Fibroblast of pulmonary artery (primary cell): ENCODE measurements at places on chromosomes 16 and 17.

GRCh38 chr16:67931712-67932461 is at the start of gene CTRL:
Gene CTRL (minus strand): TSS chr16:67931862. CDS start chr16:67931852, 10 bp downstream.
- DNase-seq, result no peak

DNA sequence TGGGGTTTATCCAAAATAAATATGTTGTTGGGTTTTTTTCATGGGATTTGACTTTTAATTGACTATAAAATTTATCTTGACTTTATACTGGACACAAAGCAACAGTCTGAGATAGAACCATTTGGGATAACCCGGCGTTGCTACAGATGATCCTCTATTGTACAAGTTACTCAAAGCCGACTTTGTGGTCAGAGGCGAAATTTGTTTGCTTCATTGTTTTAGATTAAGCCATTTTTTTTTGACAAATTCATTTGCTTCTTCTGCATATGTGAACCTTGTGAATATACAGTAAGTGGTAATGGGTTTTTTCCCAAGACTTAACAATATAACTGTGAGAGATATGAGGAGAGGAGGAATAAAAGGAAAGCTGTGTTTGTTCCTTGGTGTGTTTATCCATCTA is 11.8 kb downstream of the MYO1D start:
- no peak for DNase-seq

- peak; percentile 40 for DNase-seq
Observed at GRCh38 chr16:86455116-86455515, 55.2 kb upstream of the FOXF1 start.

- no peak for DNase-seq
Observed at GRCh38 chr16:27414788-27415431, 12.9 kb downstream of the IL21R start.

- no peak for DNase-seq
Observed at GRCh38 chr17:81533339-81534141, 5.4 kb downstream of the FSCN2 start.

- DNase-seq, result peak; percentile 47
Observed at GRCh38 chr17:6413065-6413464, 21.9 kb downstream of the AIPL1 start.

GRCh38 chr17:34347063-34347462 is 9.2 kb upstream of the CCL13 start:
- no peak for DNase-seq

DNA sequence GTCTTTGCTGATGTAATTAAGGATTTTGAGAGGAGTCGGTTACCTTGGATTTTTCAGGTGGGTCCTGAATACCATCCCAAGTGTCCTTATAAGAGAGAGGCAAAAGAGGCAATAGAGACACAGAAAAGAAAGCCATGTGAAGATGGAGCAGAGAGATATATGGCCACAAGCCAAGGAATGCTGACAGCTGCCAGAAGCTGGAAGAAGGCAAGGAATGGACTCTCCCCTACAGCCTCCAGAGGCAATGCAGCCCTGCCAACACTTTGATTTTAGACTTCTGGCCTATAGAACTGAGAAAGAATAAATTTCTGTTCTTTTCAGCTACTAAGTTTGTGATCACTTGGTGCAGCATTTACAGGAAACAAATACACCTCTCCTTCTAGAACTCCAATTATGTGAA is 8.2 kb upstream of the RNFT1 start:
- peak; percentile 41 for DNase-seq

- no peak for DNase-seq
Observed at GRCh38 chr16:57878586-57878985, 76.3 kb upstream of the KIFC3 start.

DNA sequence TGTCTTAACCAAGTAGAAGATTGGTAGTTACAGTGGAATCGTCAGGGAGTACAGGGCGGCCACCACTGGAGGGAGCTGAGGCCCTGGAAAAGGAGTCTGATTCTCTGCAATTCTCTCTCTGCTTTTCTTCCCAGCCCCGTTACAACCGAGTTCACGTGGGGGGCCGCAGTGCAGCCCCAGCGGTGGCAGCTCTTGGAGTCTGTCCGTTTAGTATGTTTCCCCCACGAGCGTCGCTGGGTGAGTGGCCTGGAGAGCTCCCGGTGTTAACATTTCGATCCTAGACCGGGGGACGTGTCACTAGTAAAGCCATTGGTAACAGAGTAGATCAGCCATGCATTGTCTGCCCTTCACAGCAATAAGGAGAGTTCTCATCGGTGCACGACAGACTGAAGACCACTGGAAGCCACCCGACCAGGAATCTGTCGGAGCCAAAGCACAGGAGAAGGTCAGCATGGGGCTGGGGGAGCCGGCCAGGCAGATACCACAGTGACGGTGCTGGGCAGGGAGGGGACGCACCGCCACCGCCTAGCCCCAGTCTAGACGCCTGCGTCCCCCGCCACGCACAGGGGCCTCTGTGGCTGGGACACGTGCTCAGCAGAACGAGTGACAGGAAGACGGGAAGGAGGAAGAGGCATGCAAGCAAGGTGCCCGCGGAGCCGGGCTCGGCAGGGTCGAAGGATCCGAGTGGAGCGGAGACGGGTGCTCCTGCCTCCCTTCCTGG is 15.7 kb downstream of the SLC16A3 start:
- DNase-seq, result peak; percentile 62

DNA sequence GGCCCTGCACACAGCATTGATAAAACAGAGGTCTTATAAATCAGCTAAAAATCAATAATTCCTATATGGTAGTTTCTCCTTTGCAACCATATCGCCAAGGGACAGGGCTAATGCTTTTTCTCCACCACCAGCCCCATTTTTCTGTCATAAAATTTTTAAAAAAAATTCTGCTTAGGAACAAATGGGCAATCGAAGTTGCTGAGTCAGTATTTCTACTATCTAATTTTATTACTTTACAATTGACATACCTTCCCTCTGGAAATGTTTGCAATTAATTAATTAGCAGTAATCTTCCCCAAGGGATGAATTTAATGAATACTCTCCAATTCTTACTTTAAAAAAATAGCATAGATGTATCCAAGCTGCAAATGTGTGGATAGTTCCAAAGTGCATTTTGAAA is 1.7 kb upstream of the IRX6 start:
- DNase-seq, result no peak

GRCh38 chr16:87138316-87138715 is 178.9 kb downstream of the C16orf95 start:
- no peak for DNase-seq

GRCh38 chr17:35748341-35748841 is 4.6 kb downstream of the GAS2L2 start:
- no peak for DNase-seq

DNA sequence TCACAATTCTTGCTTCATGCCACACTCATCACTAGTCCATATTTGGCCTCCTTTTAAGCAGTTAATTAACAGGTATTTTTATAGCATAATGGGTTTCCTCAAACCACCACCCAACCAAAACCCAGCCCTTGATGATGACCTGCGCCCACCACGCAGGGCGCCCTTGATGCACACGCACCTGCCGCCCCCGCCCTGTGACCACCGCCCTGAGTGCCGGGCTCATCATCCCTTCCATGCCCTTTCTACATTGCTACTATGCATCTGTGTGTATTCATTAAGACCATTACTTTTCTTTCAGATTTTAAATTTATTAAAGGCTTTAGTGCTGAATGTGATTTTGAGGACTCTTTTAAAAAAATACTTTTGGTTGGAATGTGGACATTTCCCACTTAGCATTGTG is 204.8 kb upstream of the CHMP6 start:
- DNase-seq, result no peak

GRCh38 chr17:61248399-61248798 is 151.2 kb upstream of the TBX2 start:
- DNase-seq, result peak; percentile 34

- no peak for DNase-seq
Observed at GRCh38 chr17:77405867-77406732, 265.3 kb downstream of the SEC14L1 start.

- no peak for DNase-seq
Observed at GRCh38 chr16:57957673-57958392, 13.1 kb downstream of the CNGB1 start.

GRCh38 chr16:87712184-87712762 is 53.5 kb downstream of the KLHDC4 start:
- DNase-seq, result no peak

DNA sequence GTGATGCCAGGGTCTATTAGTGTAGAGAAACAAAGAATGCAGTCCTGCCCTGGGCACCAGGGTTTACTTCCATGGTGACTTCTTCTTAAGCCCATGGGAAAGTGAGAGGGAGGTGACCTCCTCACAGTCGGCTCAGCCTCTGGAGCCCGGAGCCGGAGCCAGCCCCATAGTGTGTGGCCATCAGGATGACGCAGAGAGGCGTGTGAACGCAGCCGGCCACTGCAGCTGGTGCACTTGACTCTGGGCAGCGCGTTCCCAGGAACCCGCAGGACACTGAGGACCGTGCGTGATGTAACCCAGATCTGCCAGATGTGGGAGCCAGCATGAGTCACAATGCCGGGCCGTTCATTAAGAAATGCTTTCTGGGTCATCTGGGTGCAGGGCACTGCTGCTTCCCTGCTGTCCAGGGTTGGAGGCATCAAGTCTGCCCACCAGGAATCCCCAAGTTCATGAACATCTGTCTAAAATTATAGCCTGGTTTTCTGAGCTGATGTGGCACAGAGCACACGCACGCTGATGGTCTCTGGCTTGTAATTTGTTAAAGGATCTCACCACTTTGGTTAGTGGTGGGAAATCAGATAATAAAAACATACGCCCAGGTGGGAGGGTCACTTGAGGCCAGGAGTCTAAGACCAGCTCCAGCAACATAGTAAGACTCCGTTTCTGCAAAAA is 114.1 kb downstream of the PITPNC1 start:
- peak; percentile 98 for DNase-seq

DNA sequence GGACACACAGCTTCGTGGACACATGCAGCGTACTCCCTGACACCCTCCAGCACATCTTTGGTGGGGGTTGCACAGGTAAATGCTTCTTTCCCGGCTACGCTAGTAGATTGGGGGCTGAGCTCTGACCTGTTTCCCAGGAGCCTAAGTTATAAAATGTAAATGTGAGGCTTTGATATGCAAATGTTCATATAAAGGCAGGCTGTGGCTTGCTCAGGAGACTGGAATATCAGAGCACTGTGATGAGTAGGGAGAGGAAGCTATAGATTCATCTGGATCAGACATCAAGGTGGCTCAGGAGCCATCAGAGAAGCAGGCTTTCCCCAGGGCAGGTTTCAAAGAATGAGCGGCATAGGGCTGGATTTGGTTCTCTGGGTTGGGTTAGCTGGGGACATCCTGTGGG is 3.4 kb upstream of the ETV4 start:
- DNase-seq, result no peak

- DNase-seq, result no peak
Observed at GRCh38 chr16:22013486-22013885, 5.6 kb downstream of the MOSMO start.

- no peak for DNase-seq
Observed at GRCh38 chr17:36721560-36722120, 120.3 kb downstream of the MRM1 start.

DNA sequence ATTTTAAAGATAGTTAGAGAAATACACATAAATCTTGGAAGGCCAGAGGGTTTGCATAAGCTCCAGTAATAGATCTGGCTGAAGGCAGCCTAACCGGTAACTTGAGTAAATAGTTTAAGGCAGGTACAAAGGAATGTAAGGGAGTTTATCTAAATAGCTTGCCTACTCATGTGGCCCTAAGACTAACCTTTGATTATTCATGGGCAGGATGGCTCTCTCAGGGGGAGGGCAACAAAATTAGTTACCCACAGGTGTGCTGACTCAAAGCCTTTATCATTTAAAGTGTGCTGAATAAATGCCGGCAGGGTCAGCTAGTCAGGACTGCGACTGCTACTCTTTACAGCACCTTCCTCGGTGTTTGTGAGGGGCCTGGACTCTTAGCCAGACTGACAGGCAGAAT is 761.3 kb upstream of the KIF2B start:
- no peak for DNase-seq

DNA sequence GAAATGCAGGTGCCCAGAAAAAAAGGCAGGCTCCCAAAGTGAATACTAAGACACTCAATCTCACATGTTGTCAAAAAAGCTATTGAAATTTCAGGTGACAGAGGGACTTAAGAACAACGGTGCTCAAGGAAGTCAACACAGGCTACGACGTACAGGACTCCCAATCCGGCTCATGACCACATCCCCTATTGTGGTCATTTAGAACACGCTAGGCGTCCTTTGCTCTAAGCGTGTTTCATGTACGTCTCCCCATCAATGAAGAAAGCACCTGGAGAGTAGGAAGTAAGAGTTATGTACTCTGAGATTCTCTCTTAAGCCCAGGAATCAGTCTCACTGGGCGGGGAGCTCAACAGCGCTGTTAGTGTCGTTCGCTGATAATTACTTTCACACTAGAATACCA is 94.1 kb downstream of the MRM3 start:
- no peak for DNase-seq

DNA sequence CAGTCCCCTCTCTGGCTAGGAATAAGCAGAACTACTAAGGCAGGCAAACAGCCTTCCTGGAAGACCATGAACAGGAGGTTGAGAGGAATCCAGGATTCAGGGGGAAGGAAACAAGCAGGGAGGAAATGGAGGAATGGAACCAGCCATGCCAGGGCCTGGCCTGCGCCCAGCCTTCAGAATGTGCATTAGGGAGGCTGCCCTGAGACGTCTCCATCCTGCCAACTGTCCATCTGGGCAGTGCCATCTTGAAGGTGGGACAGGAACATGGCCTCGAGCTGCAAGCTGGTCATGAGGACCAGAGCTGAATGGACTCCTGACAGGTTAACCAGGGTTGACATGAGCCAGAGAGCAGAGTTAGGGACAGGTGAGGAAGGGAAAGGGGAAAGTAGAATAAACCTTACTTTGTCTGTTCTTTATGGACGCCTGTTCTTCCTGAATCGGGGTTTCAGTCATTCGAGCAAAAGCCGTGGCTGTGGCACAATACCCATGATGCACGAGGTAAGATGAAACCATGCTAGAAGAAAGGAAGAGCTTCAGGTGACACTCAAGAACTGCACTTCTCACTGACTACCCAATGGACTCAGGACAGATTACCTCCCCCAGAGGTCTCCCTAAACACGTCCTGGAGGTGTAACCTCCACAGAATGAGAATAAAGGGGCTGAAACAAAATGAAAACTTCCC is 12.1 kb upstream of the GFOD2 start:
- DNase-seq, result no peak

GRCh38 chr16:76175718-76176117 is 101.5 kb upstream of the CNTNAP4 start:
- DNase-seq, result no peak
